ENCODE measurements at places on chromosomes 6 and 20. TPM values are rescaled to one million over a fixed set of nuclear protein-coding genes. Genes with fewer than 3 reads are reported as not detected.

The HACE1 gene
- total RNA-seq = 14.0 TPM

The PAK5 gene
- not detected for total RNA-seq

The VARS2 gene
- 15.9 TPM for total RNA-seq

The SPATA2 gene
- total RNA-seq = 1.3 TPM

The PDYN gene
- not detected for total RNA-seq

The LEMD2 gene
- 40.4 TPM for total RNA-seq

The RBPJL gene
- total RNA-seq = not detected

The HLA-G gene
- total RNA-seq = not detected

The HMGN3 gene
- 72.7 TPM for total RNA-seq

The FAM83C gene
- not detected for total RNA-seq

The ZNF512B gene
- total RNA-seq = 11.7 TPM

The ENPP3 gene
- under 0.01 TPM for total RNA-seq

The SEMG1 gene
- not detected for total RNA-seq

The AVP gene
- not detected for total RNA-seq

The GHRH gene
- total RNA-seq = not detected

The FAM209B gene
- not detected for total RNA-seq

The PRR3 gene
- 4.0 TPM for total RNA-seq

The MATN4 gene
- not detected for total RNA-seq

The POM121L2 gene
- not detected for total RNA-seq

All from pulmonary artery endothelial cell (primary cell).